ENCODE measurements at places on chromosomes 13 and 19. TPM values are rescaled to one million over a fixed set of nuclear protein-coding genes. Genes with fewer than 3 reads are reported as not detected.

PCDH17 gene
- not detected for total RNA-seq

- H3K36me3 ChIP-seq, result peaks cover 30% of the 10 kb centered on the region
- peak; percentile 21 for DNase-seq
- H3K4me3 ChIP-seq, result no peak overlapping the region
- peaks cover 46% of the 10 kb centered on the region for H3K4me1 ChIP-seq
These were observed 34.4 kb downstream of the DNAJC15 start for GRCh38 chr13:43057653-43058317.

DNA sequence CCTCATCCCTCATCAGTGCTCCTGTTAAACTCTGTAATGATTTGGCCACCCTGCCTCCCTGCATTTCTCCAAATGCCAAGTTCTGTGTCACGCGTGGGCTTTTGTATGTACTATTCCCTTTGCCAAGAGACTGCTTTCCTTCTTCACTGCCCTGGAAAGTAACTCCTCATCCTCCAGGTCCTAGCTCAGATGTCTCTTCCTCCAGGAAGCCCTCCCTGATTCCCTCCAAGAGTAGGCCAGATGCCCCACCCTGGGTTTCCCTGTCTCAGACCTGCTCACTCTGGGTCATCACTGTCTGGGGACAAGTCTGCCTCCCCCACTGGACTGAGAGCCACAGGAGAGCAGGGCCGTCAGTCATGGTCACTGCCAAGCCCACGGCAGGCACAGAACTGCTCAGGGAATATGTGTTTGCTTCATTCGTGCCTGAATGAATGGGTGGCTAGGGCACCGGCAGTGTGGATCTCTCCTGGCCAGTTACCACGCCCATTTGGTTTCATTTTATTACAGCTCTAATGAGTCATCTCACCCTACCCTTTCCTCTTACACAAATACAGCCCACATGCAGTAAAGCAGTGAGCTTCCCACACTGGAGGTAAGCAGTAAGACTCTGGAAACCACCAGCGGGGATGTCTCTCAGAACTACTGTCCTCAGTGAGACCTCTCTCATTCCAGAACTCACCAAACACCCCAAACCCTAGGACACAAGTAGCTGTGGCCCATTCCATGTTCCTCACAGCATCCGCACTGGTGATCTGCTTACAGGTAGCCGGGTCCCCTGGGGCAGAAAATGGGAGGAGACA lies 12.1 kb upstream of the GPR4 start:
- H3K4me1 ChIP-seq, result peaks cover 24% of the 10 kb centered on the region
- H3K27ac ChIP-seq, result peak overlapping the region; percentile 80
- peaks cover 49% of the 10 kb centered on the region for H3K36me3 ChIP-seq
- peak; percentile 40 for DNase-seq
- no peaks in the 10 kb centered on the region for H3K27me3 ChIP-seq

GRCh38 chr19:57473646-57474045 lies 3.7 kb downstream of the ZNF772 start:
- DNase-seq, result no peak
- peaks cover 83% of the 10 kb centered on the region for H3K36me3 ChIP-seq
- H3K27me3 ChIP-seq, result no peaks in the 10 kb centered on the region
- H3K4me3 ChIP-seq, result no peak overlapping the region
- H3K4me1 ChIP-seq, result peaks cover 22% of the 10 kb centered on the region
- H3K27ac ChIP-seq, result no peak overlapping the region

DNA sequence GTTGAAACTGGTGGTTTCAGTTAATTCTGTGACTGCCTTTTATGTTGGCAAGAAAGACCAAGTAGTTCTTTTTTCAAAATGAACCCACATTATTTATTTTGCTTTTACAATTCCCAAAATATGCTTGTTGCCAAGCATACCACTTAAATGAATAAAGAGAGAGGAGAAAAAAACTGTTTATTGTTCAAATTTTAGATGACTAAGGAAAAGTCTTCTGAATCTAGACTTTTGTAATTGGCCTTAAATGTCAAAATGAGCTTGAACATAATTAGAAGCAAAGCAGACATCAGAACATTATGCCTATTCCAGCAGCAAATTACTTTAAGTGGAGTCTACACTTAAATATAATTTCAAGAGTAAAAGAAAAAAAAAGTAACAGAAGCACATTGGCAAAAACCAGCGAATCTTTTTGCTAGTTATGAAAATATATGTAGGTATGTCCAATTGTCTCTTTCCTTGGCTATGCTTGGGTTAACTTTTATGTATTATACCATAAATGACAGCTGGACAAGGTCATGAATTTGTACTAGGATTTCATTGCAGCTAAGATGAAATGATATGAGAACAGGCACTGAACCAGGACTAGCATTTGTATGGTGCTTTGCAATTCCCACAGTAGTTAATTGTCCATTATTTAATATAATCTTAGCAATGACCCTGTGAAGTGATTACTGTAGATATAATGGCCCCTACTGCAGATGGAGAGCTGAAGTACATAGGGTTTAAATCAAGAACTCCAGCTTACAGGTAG lies 211.9 kb downstream of the NALCN start:
- no peaks in the 10 kb centered on the region for H3K36me3 ChIP-seq
- no peak overlapping the region for H3K4me3 ChIP-seq
- DNase-seq, result no peak

DNA sequence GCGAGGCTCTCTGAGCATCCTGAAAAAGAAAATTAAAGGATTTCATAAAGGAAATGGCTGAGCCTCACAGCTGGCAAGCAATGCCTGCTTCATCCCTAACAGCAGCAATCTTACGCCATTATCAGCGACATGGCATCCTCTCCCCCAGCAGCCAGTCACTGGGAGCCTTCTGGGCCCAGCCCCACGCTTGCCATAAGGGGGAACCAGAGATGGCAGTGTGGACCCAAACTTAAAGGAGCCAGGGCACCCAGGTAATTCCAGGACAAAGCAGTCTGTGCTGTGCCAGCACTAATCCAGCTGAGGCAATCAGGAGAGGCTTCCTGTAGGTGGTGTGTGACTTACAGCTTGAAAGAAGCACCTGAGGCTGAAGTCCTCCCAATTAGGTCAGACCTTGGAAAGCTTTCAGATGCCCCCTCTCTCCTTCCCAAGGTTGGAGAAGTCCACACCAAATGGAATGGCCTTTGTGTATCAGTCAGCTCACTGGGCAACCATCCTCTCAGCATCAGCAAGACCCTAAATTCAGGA lies 10.3 kb downstream of the VSTM2B start:
- H3K27ac ChIP-seq, result no peak overlapping the region
- no peak for DNase-seq
- H3K36me3 ChIP-seq, result no peaks in the 10 kb centered on the region
- no peak overlapping the region for H3K4me3 ChIP-seq
